ENCODE measurements at places on chromosomes 1 and 21.

- DNase-seq: no peak
These were observed 56.5 kb downstream of the WARS2 start for GRCh38 chr1:119083980-119084379.

DNA sequence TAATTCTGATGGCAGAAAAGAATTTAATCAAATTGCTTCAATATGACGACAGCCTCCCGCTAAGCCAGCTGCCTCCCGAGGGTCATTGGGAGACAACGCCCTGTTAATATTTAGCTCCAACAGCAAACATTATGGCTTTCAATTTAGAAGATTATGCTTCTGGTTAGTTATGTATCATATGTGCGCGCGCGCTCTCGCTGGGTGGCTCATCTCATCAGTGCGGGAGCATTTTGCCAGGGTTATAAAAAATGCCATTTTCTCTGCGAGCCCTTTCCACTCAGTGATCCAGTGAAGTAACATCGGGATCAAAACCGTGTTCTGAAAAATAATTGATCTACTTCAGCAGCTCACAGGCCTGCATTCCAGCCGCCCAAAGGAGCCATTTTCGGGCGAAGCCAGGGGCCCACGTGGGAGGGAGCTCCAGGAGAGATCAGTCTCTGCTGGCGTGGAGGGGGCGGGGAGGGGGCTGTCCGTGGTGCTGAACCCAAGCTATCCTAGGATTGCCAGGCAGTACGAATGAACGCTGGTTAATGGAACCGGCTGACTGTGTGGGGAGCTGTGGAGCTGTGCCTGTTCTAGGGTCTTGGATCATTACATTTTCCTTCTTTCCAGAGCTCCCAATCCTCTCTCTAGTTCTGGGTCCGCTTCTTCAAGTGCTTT lies 219.1 kb upstream of the ZC3H12A start:
- DNase-seq: no peak

DNA sequence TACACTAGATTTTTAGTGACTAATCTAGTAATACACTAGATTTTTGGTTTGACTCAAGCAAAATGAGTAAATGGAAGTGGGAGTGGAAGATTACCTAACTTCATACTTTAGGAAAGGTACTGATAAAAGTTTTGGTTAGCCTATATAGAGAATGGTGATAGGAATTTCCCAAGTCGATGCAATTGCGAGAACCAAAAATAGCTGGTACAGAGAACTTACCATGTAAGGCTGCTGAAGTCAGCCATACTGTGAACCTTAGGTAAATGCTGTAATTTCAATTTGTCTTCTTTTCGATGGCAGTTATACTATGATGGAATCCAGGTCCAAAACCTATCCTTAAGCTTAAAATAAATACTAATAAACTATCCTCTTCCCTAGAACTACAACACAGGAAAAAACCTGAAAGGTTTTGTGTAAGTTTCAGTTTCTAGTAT lies 4.6 kb downstream of the PNRC2 start:
- no peak for DNase-seq

- DNase-seq: no peak
These were observed 331.6 kb upstream of the DUSP10 start for GRCh38 chr1:222073307-222073995.

DNA sequence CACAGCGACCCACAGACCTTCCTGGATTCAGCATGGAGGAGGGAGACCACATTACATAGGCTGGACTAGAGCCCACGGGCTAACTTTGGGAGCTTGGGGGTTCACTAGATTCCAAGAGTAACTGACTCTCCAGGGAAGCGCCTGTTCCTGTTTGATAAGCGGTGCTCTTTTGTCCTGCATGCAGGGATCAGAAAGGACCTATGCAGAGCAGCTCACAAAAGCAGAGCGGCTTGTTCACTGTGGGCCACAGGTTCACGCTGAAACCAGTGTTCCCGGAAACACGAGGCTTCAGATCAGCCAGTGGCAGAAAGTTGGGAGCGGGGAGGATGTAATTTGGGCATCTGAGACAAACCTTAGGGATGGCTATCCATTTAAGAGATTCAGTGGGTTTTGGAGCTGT lies 403.9 kb downstream of the PCP4 start:
- DNase-seq: no peak

DNA sequence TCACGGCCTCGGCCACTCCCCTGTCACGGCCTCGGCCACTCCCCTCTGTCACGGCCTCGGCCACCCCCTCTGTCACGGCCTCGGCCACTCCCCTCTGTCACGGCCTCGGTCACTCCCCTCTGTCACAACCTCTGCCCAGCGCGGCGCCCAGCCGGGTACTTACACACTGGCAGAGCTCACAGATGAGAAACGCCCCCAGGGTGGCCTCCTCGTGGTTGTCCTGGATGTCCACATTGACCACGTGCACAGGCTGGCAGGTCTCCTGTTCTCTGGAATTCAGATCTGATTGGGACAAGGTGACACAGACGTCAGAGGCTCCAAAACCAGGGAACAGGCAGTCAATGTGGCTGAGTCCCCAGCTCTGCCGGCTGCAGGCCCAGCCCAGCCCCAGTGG lies 3.3 kb upstream of the TMEM240 start:
- DNase-seq: no peak

DNA sequence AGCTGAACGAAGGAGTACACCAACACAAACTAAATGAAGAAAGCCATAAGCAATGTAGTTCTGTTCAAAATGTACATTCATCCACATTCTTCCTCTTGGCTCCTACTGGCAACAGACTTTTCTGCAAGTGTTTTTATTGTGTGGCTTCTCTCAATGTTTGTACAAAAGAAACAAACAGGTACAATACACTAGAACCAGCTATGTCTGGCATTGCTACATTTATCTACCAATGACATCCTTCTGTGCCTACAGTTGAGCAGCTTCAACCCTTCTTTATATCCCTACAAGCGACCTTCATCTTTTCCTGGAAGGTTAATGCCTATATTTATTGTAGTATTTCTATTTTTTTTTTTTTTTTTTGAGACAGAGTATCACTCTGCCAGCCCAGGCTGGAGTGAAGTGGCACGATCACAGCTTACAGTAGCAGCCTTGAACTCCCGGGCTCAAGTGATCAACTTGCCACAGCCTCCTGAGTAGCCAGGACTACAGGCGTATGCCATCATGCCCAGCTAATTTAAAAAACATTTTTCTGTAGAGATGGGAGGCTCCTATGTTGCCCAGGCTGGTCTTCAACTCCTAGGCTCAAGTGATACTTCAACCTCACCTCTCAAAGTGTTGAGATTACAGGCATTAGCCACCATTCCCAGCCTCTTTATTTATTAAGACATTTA lies 89.3 kb downstream of the ASH1L start:
- DNase-seq: no peak

DNA sequence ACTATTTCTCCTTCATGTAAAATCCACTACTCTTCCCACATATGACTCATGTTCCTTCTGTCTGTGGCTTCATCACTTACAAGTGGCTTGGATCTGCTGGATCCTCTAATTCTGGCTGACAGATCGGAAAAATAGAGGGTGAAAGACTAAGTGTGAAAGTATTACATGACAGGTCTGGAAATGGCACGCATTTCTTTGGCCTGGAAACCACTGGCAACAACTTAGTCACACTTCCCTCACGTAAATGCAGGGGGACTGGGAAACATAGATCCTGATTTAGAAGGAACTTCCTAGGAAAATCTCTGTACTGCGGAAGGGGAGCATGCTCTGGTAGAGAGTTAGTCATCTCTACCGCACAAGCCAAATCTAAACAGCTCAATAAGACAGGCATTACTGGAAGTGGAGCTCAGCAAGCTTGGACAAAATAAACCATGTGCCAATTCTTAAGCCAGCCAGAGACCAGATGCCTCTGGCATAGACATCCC lies 305.4 kb upstream of the PTBP2 start:
- no peak for DNase-seq

DNA sequence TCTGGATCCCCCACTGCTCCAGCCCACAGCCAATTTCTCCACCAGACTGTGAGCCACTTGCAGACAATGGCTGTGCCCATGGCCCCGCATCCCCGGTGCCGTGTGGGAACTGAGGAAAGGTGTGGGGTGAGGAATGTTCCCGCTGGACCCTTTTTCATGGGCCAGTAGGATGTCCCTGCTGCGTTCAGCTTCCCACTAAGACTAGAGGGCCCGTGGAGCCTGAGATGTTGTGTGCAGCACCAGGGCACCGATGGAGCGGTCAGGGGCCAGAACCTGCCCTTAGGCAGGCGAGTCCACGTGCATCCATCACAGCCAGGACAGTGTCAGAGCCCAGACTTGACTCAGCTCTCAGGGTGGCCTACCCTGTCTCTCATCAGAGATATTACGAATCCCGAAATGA lies 105.7 kb upstream of the COL6A1 start:
- DNase-seq: no peak

- DNase-seq: no peak
These were observed 65.6 kb downstream of the GRIK3 start for GRCh38 chr1:36968730-36969129.

DNA sequence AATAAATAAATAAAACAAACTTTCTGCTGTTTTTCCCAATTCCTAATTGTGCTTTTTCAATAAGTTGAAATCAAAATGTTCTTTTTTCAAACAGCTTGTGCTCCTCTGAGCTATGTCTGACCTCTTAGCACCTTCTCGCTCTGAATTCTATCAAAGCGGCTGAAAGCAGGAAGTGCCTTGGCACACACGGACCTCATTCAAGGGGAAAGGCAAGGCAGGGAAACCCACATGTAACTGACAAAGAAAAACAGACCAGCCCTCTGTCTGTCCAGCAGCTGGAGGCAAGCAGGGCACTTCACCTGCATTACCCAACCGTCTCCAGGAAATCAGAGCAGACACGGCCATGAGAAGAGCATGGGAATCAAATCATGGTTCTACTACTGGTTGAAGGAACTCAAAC lies 56.7 kb downstream of the PLPP3 start:
- no peak for DNase-seq

DNA sequence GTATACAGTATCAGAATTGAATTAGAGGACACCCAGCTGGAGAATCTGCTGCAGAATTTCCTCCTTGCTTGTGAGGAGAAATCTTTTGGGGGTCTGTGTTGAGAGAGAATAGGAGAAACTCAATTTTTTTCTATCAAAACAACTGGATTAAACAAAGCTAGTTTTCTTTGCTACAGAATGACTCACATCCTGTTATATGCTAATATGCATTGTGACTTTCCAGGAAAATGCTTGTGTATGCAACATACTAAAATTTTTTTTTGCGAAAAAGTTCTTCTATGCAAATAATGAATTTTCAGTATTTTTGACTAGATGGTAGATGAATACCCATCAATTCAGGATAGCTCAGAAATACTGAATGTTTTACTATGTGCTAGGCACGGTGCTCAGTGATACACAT lies 2.2 kb downstream of the VAMP4 start:
- no peak for DNase-seq
